CD4-positive, alpha-beta memory T cell (primary cell): ENCODE measurements at places on chromosomes 16 and 17.

GRCh38 chr17:65415991-65416390 is 145.5 kb downstream of the AXIN2 start:
- DNase-seq: no peak

DNA sequence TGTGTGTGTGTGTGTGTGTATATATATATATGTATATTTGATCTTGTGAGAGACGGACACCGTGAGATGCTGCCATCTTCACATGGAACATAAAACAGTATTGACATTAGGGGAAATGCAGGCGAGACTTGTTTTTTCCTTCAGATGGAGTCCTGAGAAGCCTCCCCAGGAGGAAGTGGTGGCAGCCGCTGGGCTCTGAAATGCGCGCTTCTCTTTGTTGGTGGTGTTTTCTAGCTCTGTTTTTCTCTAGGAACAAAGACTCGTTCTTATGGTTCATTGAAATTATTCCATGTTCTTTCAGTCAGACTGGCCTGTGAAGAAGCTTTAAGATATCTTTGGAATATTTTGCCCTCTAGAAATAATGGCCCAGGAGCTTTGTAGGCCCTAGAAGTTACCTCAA is 32.9 kb downstream of the SNX29 start:
- no peak for DNase-seq

- DNase-seq: peak; percentile 73
Measured at GRCh38 chr17:1487939-1488825, 4.3 kb downstream of the MYO1C start.

DNA sequence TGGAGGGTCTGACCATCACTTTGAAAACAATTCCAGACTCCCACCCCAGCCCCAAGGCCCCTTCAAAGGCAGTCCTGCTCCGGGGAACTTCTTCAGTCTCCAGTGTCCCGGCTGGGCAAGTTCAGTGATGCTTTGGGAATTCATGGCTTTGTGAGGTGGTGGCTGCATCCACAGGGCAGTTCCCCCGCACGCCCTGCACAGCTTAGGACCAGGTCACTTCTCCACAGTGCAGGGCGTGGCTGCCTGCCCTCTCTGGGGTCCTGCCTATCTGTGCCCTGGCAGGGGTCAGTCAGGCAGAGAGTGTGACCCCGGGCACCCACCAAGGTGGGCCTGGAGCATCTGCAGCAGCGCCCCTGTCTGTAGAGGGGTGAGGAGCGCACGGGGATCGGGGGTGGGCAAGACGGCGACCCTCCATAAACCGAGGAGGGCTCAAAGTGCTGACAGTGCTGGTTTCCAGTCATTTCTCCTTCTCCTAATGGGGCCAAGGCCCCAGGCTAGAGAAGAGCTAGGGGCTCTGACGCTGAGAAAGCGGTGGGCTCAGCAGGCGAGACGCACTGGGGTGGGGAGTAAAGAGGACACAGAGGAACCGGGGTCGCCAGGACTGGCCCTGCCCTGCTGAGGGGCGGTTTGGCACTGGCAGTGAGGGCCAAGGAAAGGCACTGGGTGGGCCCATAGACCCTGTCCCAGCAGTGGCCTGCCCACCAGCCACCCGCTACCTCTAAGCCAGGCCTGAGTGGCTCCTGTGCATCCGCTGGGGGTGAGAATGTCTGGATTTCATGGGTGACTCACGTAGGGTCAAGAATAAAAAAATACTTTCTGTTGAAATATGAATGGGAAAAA is 4.2 kb upstream of the ARHGAP27 start:
- DNase-seq: no peak
